ENCODE measurements at places on chromosomes 6 and 20. TPM values are rescaled to one million over a fixed set of nuclear protein-coding genes. Genes with fewer than 3 reads are reported as not detected.

Gene HCK
- total RNA-seq = 20.1 TPM

- no peak overlapping the region for H3K27ac ChIP-seq
- no peaks in the 10 kb centered on the region for H3K4me1 ChIP-seq
- H3K4me3 ChIP-seq = no peak overlapping the region
- no peaks in the 10 kb centered on the region for H3K27me3 ChIP-seq
- DNase-seq = no peak
- no peaks in the 10 kb centered on the region for H3K36me3 ChIP-seq
These were observed 474.9 kb upstream of the AGPAT4 start for GRCh38 chr6:161748535-161749416.

- no peaks in the 10 kb centered on the region for H3K4me1 ChIP-seq
- peaks cover 30% of the 10 kb centered on the region for H3K36me3 ChIP-seq
- H3K27me3 ChIP-seq = no peaks in the 10 kb centered on the region
- no peak overlapping the region for H3K27ac ChIP-seq
- H3K4me3 ChIP-seq = no peak overlapping the region
These were observed 29.5 kb upstream of the TCFL5 start for GRCh38 chr20:62891111-62891510.

GRCh38 chr20:645318-646106 lies 7.5 kb downstream of the SRXN1 start:
- H3K27me3 ChIP-seq = no peaks in the 10 kb centered on the region
- H3K36me3 ChIP-seq = peaks cover 4% of the 10 kb centered on the region
- H3K4me3 ChIP-seq = no peak overlapping the region
- H3K4me1 ChIP-seq = no peaks in the 10 kb centered on the region
- H3K27ac ChIP-seq = 0 out of 2 replicates have a peak overlapping the region, but pooled peaks have one; percentile 7

GRCh38 chr6:108027056-108027455 lies 47.5 kb downstream of the OSTM1 start:
- H3K4me1 ChIP-seq = no peaks in the 10 kb centered on the region
- no peak overlapping the region for H3K27ac ChIP-seq
- no peak for DNase-seq
- H3K36me3 ChIP-seq = no peaks in the 10 kb centered on the region
- no peak overlapping the region for H3K4me3 ChIP-seq

- DNase-seq = no peak
- no peaks in the 10 kb centered on the region for H3K4me1 ChIP-seq
- no peaks in the 10 kb centered on the region for H3K27me3 ChIP-seq
- no peak overlapping the region for H3K27ac ChIP-seq
- no peak overlapping the region for H3K4me3 ChIP-seq
These were observed 264.7 kb downstream of the DLL1 start for GRCh38 chr6:170025935-170026750.

DNA sequence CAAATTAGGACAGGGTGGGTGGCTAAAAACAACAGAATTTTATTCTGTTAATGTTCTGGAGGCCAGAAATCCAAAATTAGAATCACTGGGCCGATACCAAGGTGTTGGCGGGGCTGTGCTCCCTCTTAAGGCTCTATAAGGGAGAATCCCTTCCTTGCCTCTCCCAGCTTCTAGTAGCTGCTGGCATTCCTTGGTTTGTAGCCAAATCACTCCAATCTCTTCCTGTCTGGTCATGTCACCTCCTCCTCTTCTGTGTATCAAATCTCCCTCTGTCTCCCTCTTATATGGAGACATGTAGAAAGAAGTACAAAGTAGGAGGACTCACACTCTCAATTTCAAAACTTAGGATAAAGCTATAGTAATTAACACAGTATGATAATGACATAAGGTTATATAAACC lies 102.9 kb upstream of the SIRPA start:
- H3K36me3 ChIP-seq = no peaks in the 10 kb centered on the region
- H3K27me3 ChIP-seq = peaks cover 5% of the 10 kb centered on the region
- no peak for DNase-seq
- H3K4me3 ChIP-seq = no peak overlapping the region
- H3K4me1 ChIP-seq = no peaks in the 10 kb centered on the region
- no peak overlapping the region for H3K27ac ChIP-seq

DNA sequence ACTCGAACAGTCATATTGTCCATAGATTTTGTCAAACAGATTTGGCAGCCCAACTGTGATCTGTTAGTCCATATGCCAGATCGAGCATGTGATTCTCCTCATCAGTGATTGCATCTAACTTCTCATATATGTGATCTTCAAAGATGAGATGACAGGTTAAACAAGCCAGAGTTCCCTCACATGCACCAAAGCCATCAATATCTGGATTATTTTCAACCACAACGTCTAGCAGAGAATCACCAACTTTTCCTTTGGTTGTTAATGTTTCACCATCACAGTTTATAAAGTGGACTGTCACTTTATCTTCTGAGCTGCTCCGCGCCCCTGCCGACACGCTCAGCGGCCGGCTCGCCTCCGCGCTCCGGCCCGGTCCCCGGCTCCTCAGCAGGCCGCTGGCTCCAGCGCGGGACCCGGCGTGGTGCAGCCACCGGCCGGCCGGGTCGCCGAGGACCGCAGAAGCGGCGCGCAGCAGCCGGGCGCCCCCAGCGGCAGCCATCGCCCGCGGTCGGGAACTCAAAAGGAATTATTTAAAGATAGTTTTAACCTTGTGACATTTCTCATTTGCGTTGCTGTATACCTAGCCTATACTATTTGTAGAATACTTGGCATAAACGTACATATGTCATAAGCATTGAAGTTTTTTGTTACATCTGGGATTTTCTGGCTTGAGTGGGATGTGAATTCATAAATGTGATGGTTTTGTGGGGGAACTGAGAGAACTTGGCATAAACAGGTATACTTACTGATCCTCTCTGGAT lies 40.1 kb upstream of the DYNLRB1 start:
- DNase-seq = no peak
- no peaks in the 10 kb centered on the region for H3K27me3 ChIP-seq
- H3K36me3 ChIP-seq = peaks cover 9% of the 10 kb centered on the region
- no peak overlapping the region for H3K4me3 ChIP-seq
- peaks cover 8% of the 10 kb centered on the region for H3K4me1 ChIP-seq

GRCh38 chr6:4362326-4362725 lies 227.0 kb upstream of the ECI2 start:
- H3K4me1 ChIP-seq = no peaks in the 10 kb centered on the region
- H3K27ac ChIP-seq = no peak overlapping the region
- no peaks in the 10 kb centered on the region for H3K36me3 ChIP-seq
- no peaks in the 10 kb centered on the region for H3K27me3 ChIP-seq

- no peaks in the 10 kb centered on the region for H3K27me3 ChIP-seq
- DNase-seq = no peak
- H3K27ac ChIP-seq = no peak overlapping the region
- no peaks in the 10 kb centered on the region for H3K36me3 ChIP-seq
- no peak overlapping the region for H3K4me3 ChIP-seq
- no peaks in the 10 kb centered on the region for H3K4me1 ChIP-seq
These were observed 356.3 kb upstream of the HSF2 start for GRCh38 chr6:122042960-122043735.

Gene TBC1D20
- total RNA-seq = 13.2 TPM

DNA sequence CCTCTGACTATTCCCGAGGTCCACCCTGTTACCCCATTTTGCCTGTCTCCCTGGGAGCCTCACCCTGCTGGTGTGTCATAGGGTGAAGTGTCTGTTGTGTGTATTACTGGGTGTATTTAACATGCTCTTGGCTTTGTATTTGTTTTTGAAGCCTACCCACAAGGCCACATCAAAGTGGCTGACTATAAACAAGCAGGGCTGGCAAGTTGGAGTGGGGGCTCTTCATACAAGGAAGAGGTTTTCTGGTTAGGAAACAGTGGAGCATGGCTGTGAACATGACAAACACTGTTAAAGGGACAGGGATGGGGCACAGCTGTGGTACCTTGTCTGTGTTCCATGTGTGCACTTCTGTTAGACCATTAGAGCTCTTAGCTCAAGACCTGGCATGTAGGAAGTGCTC lies 26.3 kb downstream of the HECA start:
- no peaks in the 10 kb centered on the region for H3K27me3 ChIP-seq
- peak overlapping the region; percentile 48 for H3K27ac ChIP-seq
- DNase-seq = no peak
- H3K36me3 ChIP-seq = no peaks in the 10 kb centered on the region

DNA sequence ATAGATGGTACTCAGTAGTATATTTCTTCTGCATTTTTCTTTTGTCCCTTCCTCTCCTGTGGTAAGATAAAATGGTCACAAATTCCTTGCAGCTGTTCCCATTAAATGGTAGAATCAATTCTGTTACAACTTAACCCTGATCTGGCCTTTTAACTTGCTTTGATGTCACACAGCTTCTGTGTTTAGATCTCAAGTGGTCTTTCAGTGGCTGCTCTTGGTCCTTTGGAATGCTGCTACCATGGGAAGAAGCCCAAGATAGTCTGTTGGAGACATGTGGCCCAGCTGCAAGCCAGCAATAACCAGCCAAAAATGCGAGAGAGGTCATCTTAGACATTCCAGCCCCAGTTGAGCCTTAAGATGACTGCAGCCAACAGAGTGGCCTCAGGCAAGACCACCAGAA lies 429.7 kb downstream of the KIF16B start:
- no peak overlapping the region for H3K27ac ChIP-seq
- no peak for DNase-seq
- no peak overlapping the region for H3K4me3 ChIP-seq
- H3K4me1 ChIP-seq = no peaks in the 10 kb centered on the region
- no peaks in the 10 kb centered on the region for H3K36me3 ChIP-seq
- H3K27me3 ChIP-seq = no peaks in the 10 kb centered on the region

Gene C6orf58
- not detected for total RNA-seq

DNA sequence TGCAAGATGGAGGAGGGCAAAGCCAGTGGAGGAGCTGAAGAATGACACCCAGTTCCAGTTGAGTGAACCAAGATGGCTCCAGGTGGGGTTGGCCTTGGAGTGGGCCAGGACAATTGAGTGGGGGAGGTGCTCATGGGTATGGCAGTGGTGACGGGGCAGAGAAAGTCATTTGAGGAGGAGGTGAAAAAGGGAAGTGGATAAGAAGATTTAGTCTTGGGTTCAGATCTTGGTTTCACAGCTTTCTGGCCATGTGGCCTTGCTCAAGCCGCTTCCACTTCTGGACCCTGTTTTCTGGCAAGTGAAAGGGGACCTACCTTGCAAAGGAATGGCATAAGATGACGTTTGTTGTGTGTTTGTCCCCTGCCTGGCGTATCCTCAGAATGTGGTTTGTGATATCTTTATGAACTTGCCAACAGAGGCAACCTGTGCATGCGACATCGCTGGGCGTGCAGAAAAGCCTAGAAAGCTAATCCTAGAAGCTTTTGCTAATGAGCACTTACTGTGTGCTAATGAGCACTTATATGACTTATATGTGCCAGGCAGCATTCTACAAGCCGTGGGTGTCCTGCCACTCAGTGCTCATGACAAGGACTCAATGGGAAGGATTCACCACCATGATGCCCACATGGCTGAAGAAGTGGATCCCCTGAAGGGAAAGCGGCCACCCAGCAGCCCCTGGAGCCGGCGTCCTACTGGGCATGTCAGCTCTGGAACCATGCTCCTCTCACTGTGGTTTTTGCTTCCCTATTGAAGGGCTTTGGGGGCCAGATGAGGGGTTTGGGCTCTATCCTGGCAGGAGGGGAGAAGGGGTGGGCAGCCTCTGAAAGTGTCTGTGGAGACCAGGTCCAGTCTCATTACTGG lies 23.6 kb upstream of the STX16 start:
- peaks cover 8% of the 10 kb centered on the region for H3K4me1 ChIP-seq
- peaks cover 2% of the 10 kb centered on the region for H3K27me3 ChIP-seq
- H3K4me3 ChIP-seq = no peak overlapping the region
- H3K27ac ChIP-seq = no peak overlapping the region
- no peaks in the 10 kb centered on the region for H3K36me3 ChIP-seq

Gene NRSN1
- not detected for total RNA-seq

DNA sequence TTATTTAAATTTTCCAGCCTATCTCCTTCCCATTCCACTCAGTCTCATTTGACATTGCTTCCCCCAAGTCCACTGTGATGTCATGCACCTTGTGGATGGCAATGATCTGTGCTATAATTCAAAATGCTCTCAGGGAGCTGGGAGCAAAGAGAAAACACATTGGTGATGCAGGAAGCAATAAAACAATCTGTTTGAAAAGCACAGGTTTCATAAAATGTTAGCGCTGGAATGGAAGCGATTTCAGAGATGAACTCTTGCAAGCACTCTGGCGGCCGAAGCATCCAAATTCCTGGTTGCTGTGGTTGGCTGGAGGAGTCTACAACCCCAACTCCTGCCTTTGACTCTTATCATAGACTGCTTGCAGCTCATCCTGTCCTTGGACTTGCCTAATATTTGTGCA lies 167.0 kb downstream of the GMPR start:
- no peak overlapping the region for H3K27ac ChIP-seq
- peaks cover 8% of the 10 kb centered on the region for H3K36me3 ChIP-seq
- peaks cover 4% of the 10 kb centered on the region for H3K4me1 ChIP-seq
- no peaks in the 10 kb centered on the region for H3K27me3 ChIP-seq
- DNase-seq = no peak
- no peak overlapping the region for H3K4me3 ChIP-seq

Gene HLA-DOB
- total RNA-seq = 30.3 TPM

Gene EPPIN
- not detected for total RNA-seq

DNA sequence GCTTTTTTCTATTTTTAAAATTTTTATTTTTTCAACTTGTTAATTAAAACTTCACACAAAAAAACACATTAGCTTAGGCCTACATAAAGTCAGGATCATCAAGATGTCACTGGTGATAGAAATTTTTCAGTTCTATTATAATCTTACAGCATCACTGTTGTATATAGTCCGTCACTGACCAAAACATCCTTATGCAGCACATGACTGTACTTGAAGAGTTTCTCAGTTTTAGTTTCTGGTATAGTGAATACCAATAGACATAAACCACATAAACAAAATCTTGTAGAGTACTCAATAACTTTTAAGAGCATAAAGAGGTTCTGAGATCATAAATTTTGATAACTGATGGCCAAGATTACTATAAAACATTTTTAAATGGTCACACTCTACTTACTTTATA lies 71.8 kb downstream of the ASCC3 start:
- DNase-seq = no peak
- H3K27me3 ChIP-seq = no peaks in the 10 kb centered on the region
- H3K27ac ChIP-seq = no peak overlapping the region
- H3K4me3 ChIP-seq = no peak overlapping the region
- H3K4me1 ChIP-seq = no peaks in the 10 kb centered on the region

Gene SESN1
- 2.4 TPM for total RNA-seq

- no peaks in the 10 kb centered on the region for H3K27me3 ChIP-seq
- H3K4me3 ChIP-seq = no peak overlapping the region
- H3K4me1 ChIP-seq = no peaks in the 10 kb centered on the region
- DNase-seq = no peak
These were observed 16.3 kb upstream of the FAM8A1 start for GRCh38 chr6:17583811-17584210.

GRCh38 chr6:4301871-4302270 lies 166.5 kb upstream of the ECI2 start:
- no peaks in the 10 kb centered on the region for H3K4me1 ChIP-seq
- no peaks in the 10 kb centered on the region for H3K27me3 ChIP-seq
- no peak overlapping the region for H3K4me3 ChIP-seq
- H3K36me3 ChIP-seq = no peaks in the 10 kb centered on the region
- no peak overlapping the region for H3K27ac ChIP-seq

GRCh38 chr6:35678021-35678654 lies 10.6 kb downstream of the FKBP5 start:
- no peak overlapping the region for H3K27ac ChIP-seq
- H3K4me3 ChIP-seq = no peak overlapping the region
- no peaks in the 10 kb centered on the region for H3K27me3 ChIP-seq
- no peak for DNase-seq

Gene MACROD2
- total RNA-seq = 2.9 TPM

Gene PLG
- 1.2 TPM for total RNA-seq

Gene SCRT2
- not detected for total RNA-seq

Data from GM12878 (cell line).